ENCODE measurements at places on chromosomes 6 and 20.

DNA sequence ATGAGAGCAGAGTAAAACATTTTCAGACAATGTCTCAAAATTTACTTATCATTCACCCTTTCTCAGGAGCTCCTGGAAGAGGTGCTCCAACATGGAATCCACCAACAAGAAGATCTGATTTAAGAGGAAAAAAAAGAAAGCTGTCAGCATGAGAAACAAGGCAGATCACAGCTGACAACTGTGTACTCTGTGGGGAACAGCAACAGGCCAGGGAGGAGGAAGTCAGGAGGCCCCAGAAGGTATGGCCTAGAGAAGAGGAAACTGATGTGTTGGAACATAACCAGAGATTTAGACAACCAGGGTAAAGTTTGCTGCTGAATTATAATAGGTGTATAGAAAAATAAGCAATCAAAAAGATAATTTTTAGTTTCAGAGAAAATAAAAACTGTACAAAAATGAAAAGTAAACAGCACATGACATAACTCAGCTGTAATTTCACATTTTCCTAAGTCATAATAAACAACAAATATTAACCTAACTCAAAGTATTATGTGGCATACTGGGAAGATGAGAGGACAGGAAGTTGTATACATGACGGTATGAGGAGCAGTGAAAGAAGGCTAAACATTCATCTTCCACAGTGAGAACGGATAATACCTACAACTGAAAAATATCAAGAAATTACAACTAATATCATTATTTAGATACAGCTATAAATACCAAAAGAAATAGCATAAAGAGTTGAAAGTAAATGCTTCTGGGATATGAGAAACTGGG, 113.6 kb upstream of the EMILIN3 start:
- DNase-seq: no peak

DNA sequence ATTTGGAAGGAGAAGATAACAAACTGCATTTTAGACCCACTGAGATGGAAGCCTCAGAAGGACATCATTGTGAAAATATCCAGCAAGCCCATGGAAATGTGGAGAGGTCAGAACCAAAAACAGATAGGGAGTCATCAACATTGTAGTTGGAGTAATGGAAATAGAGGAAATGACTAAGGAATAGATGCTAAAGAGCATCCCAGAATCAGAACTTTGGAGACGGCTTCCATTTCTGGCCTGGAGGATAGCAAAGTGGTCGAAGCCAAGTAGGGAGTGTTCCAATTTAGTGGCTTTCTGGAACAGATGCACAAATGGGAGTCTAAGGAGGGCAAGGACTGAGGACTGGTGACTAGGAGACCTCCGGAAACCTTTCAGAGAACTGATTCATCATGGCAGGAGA, 3.6 kb downstream of the BEND6 start:
- DNase-seq: no peak

- DNase-seq: no peak
These were observed 52.3 kb downstream of the MOCS1 start for GRCh38 chr6:39881851-39882530.

GRCh38 chr6:121838842-121839241, 403.4 kb downstream of the GJA1 start:
- no peak for DNase-seq

DNA sequence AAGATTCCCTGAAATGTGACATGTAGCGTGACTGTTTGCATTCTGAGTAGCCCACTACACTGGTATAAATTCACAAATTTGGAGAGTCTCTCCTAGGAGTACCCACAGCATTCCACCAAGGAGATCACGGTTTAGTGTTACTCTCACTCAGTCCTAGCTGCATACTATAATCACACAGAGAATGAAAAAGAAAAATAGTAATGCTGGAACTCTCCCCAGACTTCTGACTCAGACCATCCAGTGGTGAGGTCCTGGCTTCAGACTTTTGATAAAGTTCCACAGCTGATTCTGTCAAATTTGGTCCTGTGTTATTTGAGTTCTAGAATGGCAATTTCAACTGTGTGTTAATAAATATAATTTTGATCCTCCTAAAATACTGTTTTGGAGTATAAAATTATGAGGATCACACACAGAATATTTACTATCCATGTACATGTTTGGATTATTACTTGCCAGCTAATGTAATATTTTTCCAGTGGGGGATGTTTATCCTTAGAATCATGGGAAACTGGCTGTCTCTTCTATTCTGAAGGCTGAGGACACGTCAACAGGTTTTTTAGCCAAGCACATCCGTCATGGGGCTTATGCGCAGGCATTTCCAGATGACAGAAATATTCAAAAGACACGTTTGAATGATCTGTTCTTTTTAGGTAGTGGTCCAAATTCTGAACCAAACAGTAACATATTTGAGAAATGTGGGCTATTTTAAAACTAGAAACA, 5.1 kb upstream of the KIAA0408 start:
- DNase-seq: no peak

DNA sequence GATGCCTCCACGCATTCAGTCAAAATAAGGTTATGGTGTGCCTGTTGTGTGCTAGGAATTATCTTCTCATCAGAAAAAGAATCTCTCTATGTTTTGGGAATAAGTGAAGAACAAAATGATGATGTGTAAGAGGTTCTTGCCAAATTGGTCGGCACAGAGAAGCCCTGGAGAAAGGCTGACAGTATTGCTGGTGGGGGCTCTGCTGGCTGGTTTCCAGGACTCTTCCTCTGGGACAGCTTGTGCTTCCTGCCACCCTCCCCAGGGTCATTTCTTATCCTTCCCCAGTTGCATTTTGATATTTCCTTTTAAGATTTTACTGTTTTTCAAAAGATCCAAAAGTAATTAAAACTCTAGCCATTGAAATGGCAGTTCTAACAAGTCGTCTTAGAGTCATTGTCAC, 22.1 kb downstream of the CST4 start:
- no peak for DNase-seq

DNA sequence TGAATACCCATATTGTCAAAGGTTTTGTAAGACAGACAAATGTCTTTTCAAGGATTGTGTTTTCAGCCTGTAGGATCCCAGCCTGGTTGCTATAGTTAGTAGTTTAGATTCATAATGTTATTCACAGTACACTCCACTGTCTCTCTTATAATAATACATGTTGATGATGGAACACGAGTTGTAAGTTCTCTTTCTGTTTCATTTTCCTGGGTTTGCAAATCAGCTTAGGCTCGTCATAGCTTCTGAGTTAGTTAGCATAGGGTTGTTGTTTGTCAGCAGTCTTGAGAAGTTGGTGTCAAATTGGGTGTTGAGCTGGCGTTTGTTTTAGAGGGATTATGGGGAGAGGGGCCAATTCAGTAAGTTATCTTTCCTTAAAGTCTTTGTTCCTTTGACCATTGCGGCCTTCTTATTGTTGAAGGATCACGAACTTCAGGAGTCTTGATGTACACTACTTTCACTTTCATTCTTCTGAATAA, 45.8 kb downstream of the QKI start:
- DNase-seq: no peak

DNA sequence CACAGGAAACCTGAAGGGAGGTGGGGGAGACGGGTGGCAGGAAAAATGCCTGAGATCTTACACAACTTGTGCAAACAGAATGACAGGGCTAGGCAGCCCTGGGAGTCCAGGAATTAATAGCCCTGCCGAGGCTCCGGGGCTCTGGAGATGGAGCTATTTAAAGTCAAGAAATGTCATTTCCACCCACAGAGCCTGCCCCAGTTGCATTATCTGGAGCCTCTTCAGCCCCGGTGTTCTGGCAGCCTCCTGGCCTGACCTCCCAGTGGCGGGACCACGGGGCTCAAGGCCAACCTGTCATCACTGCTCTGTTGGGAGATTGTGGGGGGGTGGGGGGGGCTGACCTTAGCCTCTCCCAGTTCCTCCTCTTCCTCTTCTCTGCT, 28.5 kb upstream of the SCUBE3 start:
- no peak for DNase-seq

DNA sequence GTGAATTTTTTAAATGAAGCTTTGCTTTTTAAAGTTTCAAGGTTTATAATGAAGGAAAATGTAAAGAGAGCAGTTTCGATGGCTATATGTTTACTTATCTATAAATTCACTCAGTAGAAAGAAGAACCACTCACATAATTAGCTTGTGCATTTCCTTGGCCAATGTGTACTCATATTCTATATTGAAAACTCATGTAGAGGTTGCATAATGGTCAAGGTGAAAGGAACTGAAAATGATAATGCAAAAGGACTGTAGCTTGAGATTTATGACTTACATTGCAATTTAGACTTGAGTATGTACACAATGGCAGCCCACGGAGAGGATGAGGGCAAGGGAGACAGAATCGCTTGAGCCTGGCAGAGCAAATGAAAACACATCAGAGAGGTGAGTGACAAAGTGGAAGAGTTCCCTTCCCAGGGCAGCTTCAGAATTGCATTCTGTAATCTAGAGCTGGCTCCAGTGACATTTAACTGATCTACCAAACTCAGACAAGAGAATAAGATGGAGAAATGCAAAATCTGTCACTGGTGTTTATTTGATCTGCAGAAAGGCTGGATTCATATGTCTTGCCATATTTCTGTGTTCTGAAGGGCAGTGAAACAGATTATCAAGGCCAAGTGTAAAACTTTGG, 191.8 kb downstream of the TMEM200A start:
- no peak for DNase-seq

DNA sequence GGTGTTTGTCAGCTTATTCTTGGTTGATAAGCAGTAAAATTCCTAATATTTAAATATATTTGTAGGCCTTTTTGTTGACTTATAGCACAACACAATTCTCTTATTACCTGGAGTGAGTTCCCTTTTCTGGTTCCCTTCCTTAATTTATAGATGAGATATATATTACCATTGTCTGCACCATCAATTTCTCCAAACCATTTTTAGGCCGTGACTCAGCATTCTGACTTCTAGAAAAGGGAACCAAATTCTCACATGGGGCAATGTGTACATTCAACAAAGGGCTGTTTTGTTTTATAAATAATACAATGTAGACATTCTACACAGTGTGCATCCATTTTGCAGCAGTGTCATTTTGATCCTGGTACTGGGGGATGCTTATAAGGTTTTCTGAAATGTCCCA, 52.8 kb downstream of the NCOA7 start:
- DNase-seq: no peak

GRCh38 chr20:47758517-47759450, 26.5 kb downstream of the SULF2 start:
- no peak for DNase-seq

- DNase-seq: no peak
These were observed 93.3 kb downstream of the PERP start for GRCh38 chr6:138013959-138014358.
